Stimulated activated CD4-positive, alpha-beta T cell treated with anti-CD3 and anti-CD28 coated beads, Interleukin-1b, Interleukin-23, amount 100 ng/mL, for 1 hour (primary cell): ENCODE measurements at places on chromosomes 16 and 17.

- no peak for DNase-seq
These were observed 16.0 kb upstream of the RASD1 start for GRCh38 chr17:17511881-17512858.

DNA sequence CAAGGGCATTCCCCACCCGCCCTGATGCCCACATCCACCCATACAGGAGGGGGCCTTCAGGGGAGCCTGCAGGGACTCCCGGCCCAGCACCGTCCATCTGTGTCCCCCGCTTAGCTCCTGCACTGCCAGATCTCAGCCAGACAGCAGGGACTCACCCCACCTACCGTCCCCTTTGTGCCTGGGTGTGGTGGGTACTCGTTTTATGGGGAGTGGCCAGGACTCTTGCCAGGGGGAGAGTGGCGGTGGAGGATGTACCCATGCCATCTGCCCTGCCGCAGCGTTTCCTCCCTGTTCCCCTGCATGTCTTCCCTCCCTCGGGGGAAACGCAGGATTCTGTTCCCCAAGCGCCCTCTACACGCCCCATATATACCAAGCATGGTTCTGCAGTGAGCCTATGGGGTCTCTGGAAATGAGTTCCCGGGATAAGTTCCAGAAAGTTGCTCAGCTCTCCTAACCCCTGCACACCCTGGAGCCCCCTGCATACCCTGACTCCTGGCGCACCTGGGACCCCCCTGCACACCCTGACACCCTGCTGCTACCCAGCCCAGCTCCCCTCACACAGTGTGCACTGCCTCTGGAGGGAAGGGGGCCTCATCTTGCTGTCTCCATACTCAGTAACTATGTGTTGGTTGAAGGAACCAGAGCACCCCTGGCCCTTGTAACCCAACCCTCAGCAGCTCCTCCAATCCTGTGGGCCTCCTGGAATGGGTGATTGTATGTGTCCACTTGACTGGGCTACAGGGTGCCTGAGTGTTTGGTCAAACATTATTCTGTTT is 4.2 kb upstream of the MAFG start:
- DNase-seq = no peak

DNA sequence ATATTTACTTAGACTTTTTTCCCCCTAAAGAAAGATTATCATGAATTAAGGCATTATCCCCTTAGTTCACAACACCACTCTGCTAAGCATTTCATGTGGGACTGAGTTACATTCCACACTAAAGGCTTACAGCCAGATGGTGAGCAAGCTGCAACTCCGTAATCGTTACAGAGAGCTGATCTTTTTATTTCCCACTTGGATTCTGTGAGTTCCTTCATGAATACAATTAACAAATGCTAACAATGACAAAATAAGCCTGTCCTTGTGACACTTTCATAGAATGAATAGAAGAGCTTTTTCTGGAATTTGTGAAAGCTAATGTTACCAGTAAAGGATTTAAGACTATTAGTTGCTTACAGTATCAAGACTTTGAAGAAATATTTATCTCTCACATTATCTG is 8.7 kb downstream of the OGFOD1 start:
- DNase-seq = no peak

DNA sequence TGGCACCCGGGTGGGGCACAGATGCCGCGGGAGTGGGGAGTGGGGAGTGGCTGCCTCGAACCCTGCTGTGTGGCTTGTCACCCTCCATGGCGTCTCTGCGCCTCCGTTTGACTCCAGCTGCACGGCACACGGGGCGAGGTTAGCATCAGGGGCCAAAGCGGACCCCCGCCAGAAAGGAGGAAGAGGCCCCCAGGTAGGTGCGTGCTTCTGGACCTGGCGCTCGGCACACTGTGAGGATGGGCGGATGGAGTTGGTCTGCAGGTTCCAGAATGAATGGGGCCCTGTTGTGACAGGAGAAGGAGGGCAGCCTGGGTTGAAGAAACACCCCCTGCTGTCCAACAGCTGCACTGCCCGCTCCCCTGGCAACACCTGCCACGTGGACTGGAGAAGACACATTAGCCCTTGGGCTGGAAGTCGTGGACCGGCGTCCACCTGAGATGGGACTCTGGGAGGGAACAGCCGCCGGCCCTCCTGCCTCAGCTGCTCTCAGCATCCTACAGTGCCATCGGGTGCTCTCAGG is 9.4 kb upstream of the FASN start:
- DNase-seq = no peak

DNA sequence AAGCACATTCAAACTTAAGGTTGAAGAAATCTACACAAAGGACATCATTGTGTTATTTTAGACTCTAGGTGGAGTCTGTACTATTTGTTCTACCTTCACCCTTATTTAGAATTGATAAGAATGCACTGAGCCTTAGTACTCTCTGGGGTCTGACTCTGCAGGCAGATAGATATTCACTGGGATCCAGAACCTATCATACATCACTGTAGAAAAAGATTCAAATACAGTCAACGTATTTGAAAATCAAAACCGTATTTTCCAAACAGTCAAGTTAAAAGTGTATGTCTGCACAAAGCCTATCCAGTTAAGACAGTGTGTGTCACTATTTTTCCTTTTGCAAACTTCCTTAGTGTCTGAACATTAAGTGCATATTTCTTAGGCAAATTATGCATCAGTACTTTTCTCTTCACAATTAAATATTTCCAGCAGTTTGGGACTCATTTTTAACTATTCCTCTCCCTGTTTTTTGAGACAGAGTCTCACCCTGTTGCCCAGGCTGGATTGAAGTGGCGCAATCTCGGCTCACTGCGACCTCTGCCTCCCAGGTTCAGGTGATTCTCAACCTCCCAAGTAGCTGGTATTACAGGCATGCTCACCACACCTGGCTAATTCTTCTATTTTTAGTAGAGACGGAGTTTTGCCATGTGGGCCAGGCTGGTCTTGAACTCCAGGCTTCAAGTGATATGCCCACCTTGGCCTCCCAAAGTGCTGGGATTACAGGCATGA is 22.3 kb downstream of the MOSMO start:
- DNase-seq = no peak

DNA sequence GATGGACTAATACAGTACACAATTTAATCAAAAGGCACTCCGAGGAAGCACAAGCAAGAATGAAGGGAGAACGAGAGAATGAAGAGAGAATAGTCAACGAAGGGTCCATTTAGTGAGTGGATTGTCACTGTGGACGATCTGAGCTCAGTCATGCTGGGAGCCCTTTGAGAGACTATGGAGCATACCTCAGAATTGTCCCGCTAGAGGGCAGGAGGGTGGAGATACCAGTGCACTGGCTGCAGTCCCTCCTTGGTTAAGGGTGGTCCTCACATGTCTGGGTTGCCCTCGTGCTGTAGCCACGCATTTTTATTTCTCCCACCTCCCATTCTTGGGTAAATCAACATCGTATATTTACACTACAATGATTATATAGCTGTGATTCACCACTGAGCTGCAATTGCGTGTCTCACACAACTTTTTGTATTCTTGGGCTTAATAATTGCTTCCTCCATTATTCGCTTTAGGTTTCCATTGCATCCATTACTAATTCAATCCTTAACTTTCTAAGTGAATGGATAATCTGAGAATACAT is 33.2 kb upstream of the FAM20A start:
- no peak for DNase-seq
